Activated T-cell treated with anti-CD3 and anti-CD28 coated beads for 1 hour (primary cell): ENCODE measurements at places on chromosomes 16 and 17.

GRCh38 chr17:43406676-43407645, 8.2 kb downstream of the ARL4D start:
- no peak for DNase-seq

DNA sequence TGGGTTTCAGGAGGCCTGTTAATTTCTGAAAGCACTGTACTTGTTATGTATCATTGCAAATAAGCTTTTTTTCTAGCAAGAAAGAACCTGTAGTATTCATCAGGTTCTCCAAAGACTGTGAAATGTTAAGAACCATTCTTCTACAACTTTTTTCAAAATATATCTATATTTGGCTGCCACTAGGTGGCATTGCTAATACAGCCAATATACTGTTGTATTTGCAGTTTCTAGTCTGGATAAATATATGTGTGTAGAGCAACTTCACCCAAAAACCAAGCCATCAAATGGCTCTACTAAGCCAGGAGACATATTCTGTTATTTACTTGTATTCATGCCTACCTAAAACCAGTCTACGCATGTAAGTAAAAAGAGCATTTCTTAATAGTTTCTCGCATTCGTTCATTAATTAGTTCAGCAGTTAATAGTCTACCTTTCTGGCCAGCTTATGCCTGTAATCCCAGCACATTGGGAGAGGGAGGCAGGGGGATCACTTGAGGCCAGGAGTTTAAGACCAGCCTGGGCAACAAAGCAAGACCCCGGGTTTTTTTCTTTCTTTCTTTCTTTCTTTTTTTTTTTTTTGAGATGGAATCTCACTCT, 39.5 kb downstream of the VMP1 start:
- no peak for DNase-seq

GRCh38 chr16:46673320-46674013, 15.5 kb downstream of the VPS35 start:
- DNase-seq: peak; percentile 15

GRCh38 chr17:70332356-70333210, 163.3 kb downstream of the KCNJ2 start:
- DNase-seq: no peak

DNA sequence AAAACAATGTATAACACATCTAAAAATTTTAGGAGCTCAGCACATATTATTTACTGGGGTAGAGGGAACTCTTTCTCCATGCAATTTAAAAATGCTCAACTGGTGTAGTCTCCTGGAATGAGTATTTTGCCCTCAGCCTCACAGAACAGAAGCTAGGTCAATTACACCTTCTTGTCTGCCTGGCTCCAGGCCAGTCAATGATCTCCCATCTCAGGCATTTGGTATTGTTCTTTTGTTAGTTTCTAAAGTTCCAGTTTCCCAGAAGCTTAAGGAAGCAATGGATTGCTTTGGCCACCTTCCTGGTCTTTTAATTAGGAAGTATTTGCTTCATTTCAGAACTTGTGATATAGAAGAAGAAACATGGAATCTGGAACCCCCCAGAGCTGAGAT, 360.3 kb upstream of the ASIC2 start:
- no peak for DNase-seq

DNA sequence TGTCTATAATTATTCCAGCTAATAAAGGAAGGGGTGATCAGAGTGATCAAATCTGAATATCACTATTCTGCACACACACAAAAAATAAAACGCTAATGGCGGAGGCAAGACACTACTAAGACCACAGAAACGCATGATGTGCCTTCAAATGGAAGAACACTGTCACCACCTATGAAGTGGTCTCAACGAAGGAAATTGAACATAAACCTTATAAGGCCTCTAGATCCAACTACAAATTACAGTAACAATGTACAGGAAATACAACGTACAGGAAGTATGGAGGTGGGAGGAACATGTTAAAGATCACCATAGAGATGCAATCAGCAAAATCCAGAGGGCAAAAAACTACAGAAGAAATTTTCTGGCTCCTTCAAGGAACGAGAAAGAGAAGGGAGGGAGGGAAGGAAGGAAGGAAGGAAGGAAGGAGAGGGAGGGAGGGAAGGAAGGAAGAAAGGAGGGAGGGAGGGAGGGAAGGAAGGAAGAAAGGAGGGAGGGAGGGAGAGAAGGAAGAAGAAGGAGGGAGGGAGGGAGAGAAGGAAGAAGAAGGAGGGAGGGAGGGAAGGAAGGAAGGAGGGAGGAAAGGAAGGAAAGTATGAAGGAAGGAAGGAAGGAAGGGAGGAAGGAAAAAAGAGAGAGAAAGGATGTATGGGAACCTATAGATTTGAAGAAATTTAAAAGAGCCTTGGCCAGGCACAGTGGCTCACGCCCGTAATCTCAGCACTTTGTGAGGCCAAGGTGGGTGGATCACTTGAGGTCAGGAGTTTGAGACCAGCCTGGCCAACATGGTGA, 3.1 kb upstream of the SGCA start:
- no peak for DNase-seq

- DNase-seq: no peak
Observed at GRCh38 chr16:27868180-27868579, 195.3 kb downstream of the GSG1L start.

DNA sequence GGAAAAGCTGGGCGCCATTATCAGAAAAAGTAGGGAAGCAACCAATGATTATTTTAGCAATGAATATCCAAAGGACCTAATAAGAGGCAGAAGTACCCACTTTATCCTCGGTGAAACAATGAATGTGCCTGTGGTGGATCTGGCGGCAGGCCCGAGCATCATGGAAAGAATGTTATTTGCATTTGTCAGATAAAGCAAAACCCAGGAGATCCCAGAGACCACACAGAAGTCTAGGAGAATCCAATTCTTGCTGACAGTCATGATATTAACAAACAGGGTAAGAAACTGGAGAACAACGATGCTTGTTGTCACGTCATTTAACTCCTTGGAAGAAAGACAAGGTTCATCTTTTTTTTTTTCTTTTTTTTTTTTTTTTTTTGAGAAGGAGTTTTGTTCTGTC, 12.0 kb upstream of the TNRC6A start:
- DNase-seq: no peak

GRCh38 chr16:50839920-50840729, 98.2 kb downstream of the CYLD start:
- no peak for DNase-seq

DNA sequence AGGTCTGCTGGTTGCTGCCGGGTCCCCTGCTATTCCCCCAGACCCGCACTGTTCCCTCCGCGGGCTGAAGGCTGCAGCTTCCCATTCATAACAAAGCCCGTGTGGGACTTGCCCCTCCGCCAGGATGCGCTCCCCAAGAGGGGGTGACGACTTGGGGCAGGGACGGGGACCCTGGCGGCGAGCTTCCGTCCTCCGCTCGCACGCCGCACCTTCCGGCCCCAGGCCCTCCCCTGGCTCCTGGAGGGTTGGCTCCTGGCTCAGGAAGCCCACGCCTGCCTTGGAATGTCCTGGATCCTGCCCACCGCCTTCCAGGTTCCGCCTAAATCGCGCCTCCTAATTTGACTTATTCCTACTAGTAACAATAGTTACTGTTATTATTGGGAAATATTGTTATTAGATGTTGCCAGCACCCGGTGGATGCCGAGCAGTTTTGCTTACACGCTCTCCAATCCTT, 1.1 kb upstream of the TFAP4 start:
- peak; percentile 21 for DNase-seq

- DNase-seq: no peak
Observed at GRCh38 chr17:1067282-1067956, 70.5 kb downstream of the TIMM22 start.

DNA sequence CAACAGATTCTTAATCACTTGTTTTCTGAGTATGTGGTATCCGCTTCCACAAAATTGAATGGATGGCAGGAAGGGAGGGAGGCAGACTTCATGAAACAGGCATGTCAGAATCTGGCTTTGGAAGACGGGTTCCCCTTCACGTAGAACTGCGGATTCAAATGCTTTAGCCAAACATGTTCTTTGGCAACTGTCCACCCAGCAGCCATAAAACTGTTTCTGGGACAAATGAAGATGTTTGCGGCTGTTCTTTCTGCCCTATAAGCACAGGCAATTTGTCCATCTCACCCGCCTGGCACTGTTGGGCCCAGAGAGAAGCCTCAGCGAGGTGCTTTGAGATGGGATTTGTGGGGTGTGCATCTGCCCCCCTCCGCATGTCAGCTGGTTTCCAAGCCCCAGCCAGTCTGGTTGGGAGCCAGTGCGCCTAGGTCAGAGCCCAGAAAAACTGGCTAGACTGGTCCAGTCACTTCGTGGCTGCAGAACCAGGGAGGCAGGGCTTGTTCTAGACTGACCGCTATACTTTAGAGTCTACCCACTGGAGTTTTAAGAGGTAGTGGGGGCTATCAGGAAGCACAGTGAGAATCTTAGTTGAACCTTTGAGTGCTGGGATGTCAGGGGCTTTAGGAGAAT, 6.3 kb downstream of the CRHR1 start:
- no peak for DNase-seq

- no peak for DNase-seq
Observed at GRCh38 chr17:14227052-14227451, 9.6 kb downstream of the CDRT15 start.

- DNase-seq: no peak
Observed at GRCh38 chr16:1101573-1102332, 5.7 kb upstream of the C1QTNF8 start.

DNA sequence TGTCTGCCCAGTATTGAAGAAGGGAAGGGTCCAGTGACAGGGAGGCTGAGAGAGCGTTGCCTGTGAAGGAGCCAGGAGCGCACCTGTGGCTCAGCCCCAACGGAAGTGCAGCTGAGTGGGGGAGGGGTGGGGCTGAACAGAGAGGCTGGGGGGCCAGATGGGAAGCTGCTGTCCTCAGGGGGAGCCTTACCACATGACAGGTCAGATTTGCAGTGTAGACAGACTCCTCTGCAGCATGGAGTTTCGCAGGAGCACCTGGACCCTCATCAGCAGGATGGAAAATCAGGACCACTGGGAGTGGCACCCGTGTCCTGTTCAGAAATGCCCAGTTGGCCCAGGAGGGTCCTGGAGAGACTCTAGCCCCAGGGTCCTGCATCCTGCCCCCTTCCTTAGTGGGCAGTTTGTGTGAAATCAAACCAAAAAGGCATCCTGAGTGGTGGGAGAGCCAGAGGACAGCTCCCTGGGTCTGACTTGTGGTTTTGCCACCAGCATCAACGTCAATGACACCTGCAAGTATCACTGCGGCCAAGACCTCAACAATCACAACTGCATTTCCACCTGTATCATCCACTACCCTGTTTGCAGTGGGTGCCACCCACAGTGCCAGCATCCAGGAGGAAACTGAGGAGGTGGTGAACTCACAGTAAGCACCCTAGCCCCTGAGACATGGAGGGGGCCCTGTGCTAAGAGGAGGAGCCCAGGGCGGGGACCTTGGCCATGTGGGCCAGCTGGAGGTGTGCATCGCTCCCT, 7.8 kb downstream of the CD300A start:
- DNase-seq: no peak

- DNase-seq: no peak
Observed at GRCh38 chr17:36859003-36859300, 78.3 kb upstream of the LHX1 start.

DNA sequence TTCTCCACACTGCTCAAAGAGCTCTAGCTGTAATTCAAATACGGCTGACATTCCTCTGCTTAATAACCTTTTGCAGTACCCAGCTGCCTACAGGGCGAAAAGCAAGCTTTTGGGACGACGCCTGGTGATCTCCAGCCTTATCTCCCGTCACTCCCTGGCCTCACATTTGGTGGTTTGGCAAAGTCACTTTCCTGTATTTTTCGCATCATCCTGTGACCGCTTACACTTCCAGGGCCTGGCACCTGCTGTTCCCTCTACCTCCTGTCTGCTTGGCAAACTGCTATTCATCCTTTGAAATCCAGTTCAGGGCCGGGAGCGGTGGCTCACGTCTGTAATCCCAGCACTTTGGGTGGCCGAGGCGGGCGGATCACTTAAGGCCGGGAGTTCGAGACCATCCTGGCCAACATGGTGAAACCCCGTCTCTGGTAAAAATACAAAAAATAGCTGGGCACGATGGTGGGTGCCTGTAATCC, 2.7 kb upstream of the BHLHA9 start:
- no peak for DNase-seq

DNA sequence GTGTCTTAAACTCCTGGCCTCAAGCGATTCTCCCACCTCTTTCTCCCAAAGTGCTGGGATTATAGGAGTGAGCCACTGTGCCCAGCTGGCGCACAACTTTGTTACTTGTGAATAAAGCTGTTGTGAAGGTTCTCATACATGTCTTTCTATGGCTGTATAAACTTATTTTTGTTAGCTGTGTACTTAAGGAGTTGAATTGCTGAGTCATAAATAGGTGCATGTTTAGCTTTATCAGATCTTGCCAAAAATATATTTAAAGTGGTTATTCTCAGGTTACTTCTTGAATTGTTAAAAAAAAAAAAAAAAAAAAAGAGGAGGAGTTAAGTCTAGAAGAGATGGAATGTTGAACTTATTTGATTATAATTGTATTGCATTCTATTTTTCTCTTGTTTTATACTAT, 47.6 kb upstream of the IRX3 start:
- DNase-seq: no peak

DNA sequence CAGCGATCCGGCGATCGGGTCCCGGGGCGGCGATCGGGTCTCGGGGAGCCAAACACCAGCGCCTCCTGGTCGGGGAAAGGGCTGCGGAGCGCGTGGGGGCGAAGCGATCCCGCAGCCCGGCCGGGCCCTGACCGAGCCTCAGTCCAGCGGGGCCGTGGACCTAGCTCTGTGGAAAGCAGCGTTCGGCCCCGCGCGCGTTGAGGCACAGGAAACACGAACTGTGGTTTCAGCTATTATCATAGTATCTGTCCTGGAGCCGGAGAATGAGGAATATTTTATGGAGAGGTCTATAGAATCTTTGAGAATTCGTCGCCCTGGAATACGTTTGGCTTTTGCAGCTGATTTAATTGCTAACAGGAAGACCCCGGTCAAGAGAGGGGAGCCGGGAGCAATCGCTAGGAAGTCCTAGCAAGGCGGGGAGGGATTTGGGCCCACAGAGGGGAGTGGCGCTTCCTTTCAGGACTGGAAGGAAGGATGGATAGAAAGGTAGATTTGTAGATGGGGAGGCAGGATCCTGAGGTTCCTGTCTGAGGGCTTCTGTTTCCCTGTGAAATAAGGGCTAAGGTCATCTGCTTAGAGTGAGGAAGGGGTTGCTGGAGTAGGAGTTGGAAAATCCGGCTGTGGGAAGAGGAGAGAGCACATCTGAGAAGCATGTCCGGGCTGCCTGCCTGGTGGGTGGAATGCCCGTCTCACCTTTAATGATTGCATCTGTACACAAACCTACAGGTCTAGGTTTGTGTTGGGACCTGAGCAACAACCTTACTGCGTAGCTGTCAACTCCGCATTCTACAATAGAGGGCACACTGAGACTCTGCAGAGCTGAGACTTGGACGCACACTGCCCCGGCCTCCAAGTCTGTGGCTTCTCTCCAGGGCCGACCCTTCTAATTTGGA, 770 bp downstream of the CCNF start:
- DNase-seq: no peak

GRCh38 chr17:28916302-28916934, 13.5 kb upstream of the DHRS13 start:
- peak; percentile 30 for DNase-seq

DNA sequence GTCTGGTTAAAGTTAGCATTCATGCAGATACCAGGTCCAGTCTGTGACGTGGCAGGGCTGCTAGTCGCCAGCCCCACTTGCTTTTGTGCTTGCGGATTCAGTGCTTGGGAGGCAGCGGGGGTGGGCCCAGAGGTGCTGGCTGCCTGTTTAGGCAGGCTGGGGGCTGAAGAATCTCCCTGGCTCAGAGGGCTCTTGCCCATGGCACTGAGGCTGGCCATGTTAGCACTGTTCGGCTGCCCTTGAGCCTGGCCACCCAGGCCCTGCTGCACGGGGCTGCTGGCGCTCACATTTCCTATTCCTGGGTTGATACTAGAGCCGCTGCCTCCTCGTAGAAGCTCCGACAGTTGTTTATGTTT, 30.0 kb downstream of the CREBBP start:
- DNase-seq: no peak

GRCh38 chr17:63086483-63087185, 120.6 kb downstream of the TANC2 start:
- no peak for DNase-seq
